ENCODE measurements at places on chromosomes 1 and 21. TPM values are rescaled to one million over a fixed set of nuclear protein-coding genes. Genes with fewer than 3 reads are reported as not detected.

Gene NECTIN4
- total RNA-seq, result 0.37 TPM

Gene TNNT2
- not detected for total RNA-seq

Gene FMN2
- total RNA-seq, result 3.8 TPM

Gene SLC2A5
- total RNA-seq, result 5.9 TPM

Gene ANGPTL7
- not detected for total RNA-seq

Gene VCAM1
- total RNA-seq, result 6.0 TPM

Measured in transverse colon (tissue), 4 donors.